ENCODE measurements at places on chromosomes 1 and 21.

DNA sequence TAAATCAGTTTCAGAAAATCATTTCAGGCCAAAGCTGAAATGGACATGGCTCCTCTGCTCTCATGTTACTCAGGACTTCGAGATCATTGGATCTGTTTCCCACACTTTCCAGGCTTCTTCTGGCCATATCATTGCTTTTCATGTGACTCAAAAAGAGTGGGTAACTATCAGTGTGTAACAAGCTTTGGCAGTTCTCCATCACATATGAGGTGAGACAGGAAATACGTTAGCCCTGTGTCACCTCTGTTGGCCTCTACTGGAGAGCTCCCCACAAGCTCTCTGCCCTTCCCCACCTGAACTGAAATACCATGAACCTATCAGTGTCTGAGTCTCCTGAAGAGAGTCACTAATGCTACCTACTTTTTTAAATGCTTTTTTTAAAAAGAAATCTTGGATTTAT lies 128.2 kb downstream of the LBR start:
- DNase-seq: no peak

DNA sequence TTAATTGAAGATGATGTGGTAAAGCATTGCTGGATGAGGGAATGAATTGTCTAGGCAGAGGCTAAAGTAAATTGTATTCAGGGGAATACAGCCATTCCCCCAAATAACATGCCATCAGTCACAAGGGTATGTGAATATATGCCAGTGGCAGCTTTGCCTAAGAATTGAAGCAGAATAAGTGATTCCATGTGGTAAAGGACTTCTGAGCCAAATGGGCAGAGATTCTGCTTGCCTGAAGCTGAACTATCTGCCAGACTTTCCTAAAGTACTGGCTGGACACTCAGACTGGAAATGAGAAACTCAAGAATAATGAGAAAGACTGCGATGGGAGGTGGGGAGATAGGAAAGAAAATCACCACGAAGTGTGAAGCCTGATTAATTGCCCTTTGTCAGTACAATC lies 2.4 kb downstream of the LIX1L start:
- no peak for DNase-seq

DNA sequence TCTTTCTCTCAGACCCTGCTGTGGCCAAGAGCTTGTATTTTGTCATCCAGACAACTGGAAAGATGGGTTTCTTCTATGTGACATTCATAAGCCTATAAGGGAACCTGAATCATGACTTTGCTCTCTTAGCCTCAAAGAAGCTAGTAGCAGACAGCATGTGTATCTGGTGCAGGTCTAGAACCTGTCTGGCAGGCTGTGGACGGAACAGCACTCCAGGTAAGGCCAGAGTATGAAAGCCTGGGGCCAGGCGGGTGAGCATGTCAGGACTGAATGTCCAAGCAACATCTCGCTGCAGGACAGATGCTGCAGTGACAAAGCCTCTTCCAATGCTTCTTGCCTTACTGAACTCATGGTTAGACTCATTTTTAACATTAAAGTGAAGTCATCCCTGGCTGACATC lies 32.8 kb downstream of the AKNAD1 start:
- no peak for DNase-seq

- DNase-seq: no peak
Observed at GRCh38 chr1:4327142-4327541, 327.3 kb upstream of the AJAP1 start.

- DNase-seq: no peak
Observed at GRCh38 chr1:223802602-223803001, 43.1 kb downstream of the TP53BP2 start.

DNA sequence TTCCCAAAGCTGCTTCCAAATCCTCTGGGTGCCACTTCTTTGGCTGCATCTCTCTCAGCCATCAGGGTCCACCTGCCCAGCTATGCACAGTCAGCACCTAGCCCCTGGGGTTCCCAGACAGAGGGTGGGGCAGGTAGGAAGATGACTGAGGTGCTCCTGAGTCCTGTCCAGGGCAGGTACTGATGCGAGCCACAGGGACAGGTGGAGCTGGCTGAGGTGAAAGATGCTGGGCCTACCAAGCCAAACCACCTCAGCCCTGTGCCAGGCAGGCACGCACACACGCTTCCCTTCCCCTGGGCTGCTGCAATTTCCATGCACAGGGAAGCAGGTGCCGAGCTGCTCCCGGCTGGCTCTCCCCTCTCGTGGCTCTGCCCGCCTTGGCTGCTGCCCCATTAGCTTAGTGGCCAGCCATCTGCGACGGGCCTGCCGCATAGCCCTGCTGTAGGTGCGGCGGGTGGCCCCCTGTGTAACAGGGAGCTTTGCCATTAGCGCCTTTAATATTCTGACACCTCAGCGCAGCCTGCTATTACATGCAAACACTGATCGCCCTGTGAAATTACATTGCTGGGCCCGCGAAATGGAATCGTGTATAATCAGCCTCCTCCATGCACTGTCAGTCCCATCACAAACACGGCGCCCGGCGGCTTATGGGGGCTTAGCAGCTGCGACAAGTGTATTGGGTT lies 38.9 kb downstream of the DMAP1 start:
- no peak for DNase-seq

DNA sequence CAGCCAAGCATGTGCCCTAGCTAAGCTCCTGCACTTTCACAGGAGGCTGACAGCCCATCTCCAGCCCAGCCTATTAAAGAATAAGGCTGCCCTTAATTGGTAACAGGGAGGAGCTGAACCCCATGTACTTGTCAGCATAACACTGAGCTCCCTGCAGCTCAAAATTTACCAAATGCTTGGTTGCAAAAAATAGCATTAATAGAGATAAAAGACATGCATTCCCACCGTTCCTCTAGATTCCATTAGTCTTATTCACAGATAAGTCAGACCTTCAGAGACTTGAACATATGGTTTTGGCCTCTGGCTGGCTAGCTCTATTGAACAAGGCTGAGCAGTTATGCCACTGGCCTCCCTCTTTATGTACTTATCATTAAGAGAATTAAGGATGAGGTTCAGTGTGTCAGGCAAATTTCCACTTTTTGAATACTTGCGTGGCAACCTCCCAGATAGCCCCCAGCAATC lies 29.2 kb downstream of the OLFML3 start:
- no peak for DNase-seq

GRCh38 chr1:218425647-218426342 lies 80.7 kb downstream of the TGFB2 start:
- DNase-seq: no peak

- DNase-seq: no peak
Observed at GRCh38 chr1:61254634-61255357, 172.4 kb downstream of the NFIA start.

- peak; percentile 44 for DNase-seq
Observed at GRCh38 chr1:48203287-48203900, 19.1 kb upstream of the SLC5A9 start.

DNA sequence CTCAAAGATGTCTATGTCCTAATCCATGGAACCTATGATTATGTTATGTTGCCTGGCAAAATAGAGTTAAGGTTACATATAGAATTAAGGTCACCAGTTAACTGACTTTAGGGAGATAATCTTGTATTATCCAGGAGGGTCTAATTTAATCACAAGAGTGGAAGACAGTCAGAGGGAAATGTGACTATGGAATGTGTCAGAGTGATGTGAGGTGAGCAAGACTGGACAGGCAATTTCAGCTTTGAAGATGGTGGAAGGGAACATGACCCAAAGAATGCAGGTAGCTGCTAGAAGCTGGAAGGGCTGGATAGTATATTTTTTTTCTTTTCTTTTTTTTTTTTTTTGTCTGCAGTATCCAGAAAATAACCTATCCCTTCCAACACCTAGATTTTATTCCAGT lies 241.7 kb upstream of the NEGR1 start:
- no peak for DNase-seq

DNA sequence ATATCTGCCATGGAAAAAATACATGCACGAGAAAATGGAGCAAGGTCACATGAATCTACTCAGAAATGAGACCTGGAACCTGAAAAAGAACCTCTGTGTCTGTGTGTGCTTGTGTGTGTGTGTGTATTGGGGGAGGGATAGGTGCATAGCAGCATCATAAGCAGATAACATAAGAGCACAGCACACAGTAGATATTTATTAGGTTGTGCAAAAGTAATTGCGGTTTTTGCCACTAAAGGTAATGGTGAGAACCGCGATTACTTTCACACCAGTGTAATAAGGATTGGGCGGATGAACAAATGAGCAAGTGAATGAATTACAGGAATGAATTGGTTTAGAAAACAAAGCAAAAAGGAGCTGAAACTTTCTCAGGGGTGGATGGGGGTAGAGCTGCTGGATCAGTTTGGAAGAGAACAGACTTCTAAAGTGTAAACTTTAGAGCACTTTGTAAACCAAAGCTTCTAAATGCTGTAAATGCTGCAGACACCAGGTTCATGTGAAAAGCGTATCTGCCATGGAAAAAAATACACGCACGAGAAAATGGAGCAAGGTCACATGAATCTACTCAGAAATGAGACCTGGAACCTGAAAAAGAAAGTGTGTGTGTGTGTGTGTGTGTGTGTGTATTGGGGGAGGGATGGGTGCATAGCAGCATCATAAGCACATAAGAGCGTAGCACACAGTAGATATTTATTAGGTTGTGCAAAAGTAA lies 156.9 kb downstream of the TOMM20 start:
- DNase-seq: no peak

GRCh38 chr1:98556521-98557158 lies 104.9 kb upstream of the SNX7 start:
- DNase-seq: no peak

DNA sequence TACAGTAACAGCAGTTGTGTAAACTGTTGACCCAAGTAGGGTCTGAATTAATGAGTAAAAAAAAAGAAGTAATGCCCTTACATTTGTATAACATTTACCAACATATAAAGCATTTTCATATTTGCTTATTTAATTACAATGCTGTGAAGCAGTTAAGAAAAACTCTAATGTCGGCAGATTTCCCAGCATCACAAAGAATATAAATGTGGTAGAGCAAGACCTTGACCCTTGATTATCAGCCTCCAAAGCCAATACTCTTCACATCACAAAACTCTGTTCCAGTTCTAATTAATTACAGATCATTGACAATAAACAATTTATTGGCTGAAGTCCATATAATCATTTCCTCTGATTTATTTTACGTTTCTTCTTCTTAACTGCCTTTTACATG lies 130.2 kb downstream of the DUSP10 start:
- no peak for DNase-seq

- DNase-seq: no peak
Observed at GRCh38 chr1:173002891-173003838, 47.6 kb downstream of the TNFSF18 start.

DNA sequence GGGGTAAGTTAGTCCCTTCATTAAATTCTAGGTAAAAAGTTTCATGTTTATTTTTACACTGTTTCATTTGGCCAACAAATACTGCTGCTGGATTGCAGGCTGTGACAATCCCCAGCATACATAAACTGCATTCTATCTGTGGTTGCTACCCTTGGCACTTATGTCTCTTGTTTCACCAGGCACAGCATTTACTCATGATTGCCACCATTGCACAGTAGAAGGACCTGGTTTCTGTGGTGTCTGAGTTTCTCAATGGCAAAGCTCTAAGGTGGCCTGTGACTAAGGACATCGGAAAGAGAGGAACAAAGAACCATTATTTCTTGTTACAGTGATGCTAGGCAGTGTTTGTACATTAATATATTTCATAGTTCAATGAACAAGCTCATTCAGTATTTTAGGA lies 878.4 kb upstream of the NEGR1 start:
- DNase-seq: no peak
